ENCODE measurements at places on chromosomes 6 and 20.

GRCh38 chr6:107653183-107653580 lies 163.3 kb downstream of the SOBP start:
- no peak for DNase-seq

DNA sequence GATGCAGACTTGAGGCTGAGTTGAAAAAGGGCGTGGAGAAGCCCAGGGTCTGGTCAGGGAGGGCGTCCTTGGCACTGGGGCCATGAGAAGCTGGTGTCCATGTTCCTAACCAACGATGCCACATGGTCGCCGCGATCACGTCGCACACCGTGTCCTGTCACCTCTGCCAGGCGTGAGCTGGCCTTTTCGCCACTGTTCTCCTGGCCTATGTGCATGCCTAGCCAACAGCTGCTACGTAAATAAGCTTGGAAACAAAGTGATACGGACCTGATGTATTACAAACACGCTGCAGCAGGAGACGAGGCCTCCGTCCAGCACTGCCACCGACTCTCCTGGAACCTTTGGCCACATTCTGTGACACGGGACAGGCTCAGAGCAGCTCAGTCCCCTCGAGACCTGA lies 22.0 kb upstream of the KIF25 start:
- DNase-seq, result no peak

DNA sequence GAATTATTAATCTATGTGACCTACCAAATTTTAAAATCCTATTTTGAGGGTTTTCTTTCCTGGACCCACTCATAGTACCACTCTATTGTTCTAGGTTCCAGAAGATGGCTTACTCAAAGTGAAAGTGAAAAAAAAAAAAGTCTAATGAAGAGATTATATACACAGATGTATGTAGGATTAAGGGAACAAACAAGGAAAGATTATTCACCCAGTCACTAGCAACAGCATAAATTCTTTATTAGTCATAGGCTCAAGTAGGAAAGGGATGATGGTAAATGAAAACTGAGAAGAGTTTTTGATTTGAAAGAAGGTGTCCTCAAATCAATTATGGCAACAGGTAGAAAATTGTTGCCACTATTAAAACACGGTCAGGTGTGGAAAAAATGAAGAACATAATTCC lies 923.7 kb downstream of the TBC1D32 start:
- DNase-seq, result no peak

DNA sequence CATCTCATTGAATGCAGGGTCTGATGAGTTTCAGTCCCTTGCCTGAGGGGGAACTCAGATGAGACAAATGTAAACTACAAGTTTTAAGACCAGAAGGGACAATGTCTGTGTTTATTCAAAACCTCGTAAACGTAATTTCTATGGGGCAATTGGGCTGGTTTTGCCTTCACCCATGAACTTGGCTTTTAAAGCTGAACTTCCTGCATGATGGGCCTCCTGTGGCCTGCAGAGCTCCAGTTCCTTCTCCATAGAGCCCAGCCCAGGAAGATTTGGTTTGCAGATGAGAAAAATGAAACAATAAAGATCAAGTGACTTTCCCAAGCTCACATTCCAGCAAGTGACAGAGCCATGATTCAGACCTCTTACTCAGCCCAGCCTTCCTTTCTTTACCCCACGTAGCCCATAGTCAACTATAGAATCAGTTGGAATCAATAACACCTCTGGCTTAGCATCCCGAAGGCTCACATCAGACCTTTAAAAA lies 612.3 kb downstream of the UTRN start:
- peak; percentile 94 for DNase-seq

DNA sequence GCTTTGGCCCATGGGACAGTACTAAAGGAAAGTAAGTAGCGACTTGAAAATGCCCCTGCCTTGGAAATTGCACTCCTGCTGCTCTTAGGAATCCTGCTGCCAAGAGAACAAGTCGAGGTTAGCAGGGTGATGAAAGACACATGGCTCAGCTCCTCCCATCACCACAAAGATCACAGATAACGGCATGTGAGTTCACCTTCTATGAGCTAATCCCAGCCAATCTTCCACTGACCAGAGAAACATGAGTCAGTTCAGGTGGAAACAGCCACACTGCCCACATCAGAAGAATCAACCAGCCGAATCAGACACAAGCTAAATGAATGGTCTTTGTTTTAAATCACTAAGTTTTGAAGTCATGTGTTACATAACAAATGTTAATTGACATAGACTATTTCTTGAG lies 106.3 kb downstream of the PRKN start:
- DNase-seq, result peak; percentile 39

GRCh38 chr6:87553159-87553765 lies 36.5 kb downstream of the RARS2 start:
- DNase-seq, result no peak

GRCh38 chr6:51531623-51532022 lies 555.8 kb downstream of the PKHD1 start:
- no peak for DNase-seq

GRCh38 chr6:134414793-134415192 lies 96.9 kb upstream of the SGK1 start:
- DNase-seq, result no peak

DNA sequence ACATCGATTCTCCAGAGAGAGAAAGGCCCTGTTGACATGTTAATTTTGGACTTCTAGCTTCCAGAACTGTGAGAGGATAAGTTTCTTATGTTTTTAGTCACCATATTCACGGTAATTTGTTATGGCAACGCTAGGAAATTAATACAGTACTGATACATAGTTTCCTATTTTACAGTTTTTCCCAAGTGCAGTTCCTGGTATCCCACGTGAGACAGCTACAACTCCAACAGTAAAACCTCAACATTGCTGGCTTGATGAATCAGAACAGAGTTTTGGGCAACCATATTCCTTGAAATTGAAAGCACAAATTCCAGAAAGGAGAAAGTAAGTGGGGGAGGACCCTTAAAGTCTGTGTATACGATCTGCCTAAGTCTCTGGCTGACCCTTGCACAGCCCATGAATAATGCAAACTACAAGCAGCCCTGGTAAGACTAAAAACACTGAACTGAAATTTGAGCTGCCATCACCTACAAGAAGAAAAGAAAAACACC lies 505.1 kb upstream of the NRSN1 start:
- DNase-seq, result peak; percentile 86

DNA sequence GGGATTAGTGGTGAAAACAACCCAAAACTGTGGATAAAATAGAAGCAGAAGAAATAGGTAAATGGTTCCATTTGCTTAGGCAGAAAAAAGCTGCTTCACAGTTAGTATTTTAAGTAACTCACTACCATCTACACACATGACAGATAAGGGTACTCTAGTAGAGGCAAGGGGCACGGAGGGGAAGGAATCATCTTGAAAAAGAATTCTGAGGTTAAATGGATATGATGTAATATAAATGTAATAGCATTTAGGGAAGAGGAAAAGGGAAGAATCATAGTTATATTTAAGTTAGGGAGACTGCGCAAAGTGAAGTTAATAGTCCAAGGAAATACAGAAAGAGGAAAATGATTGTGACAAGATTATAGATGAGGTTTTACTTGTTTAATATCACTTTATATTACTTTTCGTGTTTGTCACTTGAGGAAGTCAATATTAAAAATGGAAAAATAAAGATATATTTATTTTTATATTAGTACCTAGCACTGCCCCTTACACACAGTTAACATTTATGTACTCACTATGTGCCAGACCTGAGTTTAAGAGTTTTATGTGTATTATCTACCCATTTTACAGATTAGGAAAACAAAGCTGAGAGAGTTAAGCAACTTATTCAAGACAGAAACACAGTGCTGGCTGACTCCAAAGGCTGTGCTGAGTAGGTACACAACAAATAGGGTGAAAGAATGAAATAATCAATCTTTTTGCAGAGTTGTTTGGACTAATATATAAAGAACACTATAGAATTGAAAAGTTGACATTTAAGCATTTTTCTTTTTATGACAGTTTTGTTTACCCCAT lies 128.1 kb downstream of the REV3L start:
- DNase-seq, result no peak

- peak; percentile 60 for DNase-seq
These were observed 32.8 kb downstream of the CD164 start for GRCh38 chr6:109349419-109349987.

GRCh38 chr20:46808565-46808964 lies 86.1 kb upstream of the EYA2 start:
- no peak for DNase-seq

- DNase-seq, result peak; percentile 54
These were observed 79.8 kb upstream of the EEF1E1 start for GRCh38 chr6:8181951-8182845.

GRCh38 chr6:170536671-170537070 lies 16.4 kb downstream of the PSMB1 start:
- DNase-seq, result no peak

DNA sequence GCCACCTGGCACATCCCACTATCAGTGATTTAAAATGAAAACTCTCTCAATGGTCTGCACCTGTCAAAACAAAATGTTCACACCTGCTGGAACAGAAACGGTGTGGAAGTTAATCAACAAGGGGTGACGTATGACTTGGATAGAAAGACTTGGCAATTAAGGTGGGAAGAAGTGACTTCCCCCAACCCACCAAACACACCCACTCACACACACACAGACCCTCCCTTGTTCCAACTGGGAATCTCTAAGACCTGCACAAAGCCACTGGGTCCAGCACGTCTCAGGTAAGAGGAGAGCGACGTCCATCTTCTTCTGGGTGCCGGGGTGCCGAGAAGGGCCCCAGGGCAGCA lies 25.1 kb upstream of the TCFL5 start:
- no peak for DNase-seq

DNA sequence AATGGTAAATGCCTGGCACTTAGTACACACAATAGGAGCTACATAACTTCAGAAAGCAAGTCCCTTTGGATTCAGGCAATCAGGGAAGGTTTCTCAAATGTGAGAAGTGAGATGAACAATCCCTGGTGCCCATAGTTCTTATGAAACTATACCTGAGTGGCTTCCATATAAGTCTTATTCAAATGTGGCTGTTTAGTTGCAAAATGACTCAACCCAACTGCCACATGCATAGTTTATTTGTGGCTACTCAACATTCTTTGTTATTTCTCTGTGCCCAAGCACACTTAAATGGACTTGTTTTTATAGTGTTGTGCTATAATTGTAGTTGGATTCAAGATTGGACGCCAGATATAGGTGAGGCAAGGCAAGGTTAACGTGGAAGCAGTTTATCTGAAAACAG lies 93.7 kb upstream of the ATXN1 start:
- no peak for DNase-seq

GRCh38 chr6:40444312-40444711 lies 142.9 kb downstream of the LRFN2 start:
- no peak for DNase-seq

- DNase-seq, result peak; percentile 74
These were observed 114.7 kb downstream of the PRIM2 start for GRCh38 chr6:57432157-57432556.

GRCh38 chr6:36052097-36052496 lies 24.5 kb downstream of the MAPK14 start:
- no peak for DNase-seq

- DNase-seq, result peak; percentile 46
These were observed 176.4 kb downstream of the SOX4 start for GRCh38 chr6:21769968-21770367.

DNA sequence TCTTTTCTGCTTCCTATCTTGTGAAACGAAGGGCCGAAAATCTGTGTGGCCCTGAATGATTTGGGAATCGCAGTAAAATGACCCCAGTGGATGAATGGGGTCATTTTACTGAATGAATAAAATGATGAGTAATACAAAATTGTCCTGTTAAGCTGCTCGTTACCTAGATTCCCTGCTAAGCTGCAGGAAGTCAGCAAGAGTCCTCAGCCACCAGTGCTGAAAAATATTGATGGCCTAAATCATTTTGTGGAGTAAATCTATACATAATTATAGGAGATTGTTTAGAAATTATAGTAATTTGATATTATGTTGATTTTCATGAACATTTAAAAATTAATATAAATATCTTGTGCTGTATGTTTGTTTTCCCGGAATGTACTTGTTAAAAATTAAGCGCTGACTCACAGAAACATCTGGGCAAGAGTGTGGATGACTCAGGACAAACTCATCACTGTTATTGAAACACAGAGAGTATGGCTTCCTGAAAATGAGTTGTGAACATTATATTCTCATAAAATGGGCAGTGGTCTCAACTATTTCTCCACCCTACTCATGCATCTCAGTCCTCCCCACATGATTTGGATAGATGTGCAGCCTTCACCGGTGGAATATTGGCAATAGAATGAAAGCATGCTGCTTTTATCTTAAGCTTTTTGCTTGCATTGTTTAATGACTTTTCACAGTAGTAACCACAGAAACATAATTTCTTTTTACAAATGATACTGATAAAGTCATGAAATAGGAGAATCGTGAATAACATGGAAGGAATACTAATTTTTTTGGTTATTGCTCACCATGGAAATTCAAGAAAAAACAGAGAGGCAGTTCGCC lies 36.2 kb upstream of the RGS17 start:
- peak; percentile 84 for DNase-seq

DNA sequence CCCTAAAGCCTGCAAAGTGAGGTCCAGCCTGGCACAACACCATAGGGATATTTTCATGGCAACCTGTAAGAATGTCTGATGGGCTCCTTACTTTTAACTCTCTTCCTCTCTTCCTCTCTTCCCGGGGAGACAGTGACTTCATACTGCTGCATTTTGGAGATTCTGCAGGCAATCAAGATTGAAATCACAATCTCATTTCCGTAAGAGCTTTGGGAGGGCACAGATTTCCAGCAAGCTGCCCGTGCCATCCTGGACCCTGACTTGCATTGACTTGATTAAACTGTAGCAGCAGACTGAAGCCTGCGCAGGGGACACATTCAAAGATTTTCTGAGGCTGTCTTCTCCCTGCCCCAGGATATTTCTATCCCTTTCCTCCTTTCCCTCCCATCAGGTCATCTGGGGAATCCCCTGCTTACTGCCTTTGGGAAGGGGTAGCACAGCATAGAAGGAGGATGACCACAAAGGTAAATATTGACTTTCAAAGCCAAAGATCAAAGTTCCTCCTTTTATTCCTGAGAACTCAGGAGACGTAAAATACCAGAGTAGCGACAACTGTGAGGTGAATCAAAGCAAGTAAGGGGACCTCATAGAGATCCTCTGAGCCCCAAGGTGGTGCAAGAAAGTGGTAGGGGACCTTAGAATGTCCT lies 504.0 kb upstream of the ARID1B start:
- no peak for DNase-seq

DNA sequence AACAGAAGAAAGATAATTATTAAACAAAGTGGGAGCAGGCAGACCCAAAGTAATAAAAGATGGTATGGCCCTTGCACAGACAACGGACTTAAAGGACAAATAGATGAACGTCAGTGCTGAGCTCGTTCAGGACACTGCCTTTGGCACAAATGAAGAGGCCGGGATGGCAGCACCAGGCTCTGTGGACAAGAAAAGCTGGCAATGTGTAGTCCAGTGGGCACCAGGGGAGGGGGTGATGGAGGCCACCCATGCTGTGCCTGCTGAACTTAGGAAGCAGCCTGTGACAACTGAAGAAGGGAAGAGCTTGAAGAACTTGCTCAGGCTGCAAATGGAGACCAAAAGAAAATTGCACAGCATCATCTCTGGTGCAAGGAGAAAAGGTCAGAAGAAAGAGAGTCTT lies 131.0 kb downstream of the ANKRD60 start:
- DNase-seq, result no peak

DNA sequence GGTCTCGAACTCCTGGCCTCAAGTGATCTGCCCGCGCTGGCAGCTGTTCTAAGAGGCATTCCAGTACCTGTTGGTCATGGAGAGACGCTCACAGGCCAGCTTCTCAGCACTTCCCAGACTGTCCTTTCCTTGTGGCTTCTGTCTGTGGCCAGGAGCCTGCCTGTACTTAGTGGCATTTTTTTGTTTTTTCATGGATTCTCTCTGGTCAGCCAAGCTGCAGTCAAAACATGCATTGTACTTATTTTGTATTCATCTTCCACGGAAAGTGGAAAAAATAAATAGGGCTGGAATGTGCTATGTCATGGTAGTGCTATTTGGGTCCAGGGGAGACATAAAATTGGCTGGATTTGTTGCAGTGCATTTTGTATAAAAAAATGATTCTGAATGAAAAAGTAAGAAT lies 29.1 kb downstream of the ZDHHC14 start:
- no peak for DNase-seq

All from fibroblast of skin of right biceps (primary cell).